ENCODE measurements at places on chromosomes 5 and 9.

GRCh38 chr5:133297293-133297692 lies 245.5 kb downstream of the HSPA4 start:
- no peak for DNase-seq

DNA sequence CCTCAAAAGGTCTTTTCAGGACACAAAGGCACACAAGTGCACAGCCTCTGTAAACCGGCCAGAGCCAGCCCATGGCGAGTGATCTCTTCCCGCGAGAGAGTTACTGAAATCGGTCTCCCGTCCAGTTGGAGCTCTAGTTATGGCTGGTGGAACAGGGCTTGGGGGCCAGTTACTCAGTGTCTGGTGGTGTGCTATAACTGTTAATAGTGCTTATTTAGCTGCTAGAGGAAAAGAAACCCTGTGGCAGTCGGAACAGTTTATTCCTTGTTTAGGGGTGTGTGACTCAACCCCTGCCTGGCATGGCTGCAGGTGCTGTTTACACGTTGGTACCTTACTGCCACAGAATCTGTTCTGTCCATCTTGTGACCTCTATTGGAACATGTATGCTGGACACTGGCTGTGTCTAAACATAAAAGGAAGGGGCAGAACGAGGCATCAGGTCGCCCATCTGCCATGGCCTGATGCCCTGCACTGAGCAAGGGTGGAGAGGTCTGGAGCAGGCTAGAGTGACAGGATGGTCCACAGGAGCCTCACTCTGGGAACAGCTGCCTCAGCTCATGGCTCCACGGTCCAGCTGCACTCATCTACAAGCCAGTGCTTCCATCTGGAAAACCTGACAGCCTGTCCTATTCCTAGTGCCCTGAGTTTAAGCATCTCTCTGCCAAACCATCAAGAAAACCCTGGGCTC lies 49.6 kb upstream of the SIMC1 start:
- no peak for DNase-seq

DNA sequence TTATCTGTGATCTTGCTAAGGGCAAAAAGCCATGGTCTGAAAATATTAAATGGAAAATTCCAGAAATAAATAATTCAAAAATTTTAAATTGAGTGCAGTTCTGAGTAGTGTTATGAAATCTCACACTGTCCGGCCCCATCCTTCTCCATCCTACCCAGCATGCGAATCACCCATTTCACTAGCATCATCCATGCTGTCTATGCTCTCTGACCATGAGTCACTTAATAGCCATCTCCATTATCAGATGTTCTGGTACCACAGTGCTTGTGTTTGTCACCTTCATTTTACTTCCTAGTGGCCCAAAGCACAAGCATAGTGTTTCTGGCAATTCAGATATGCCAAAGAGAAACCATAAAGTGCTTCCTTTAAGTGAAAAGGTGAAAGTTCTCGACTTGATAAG lies 63.3 kb upstream of the SMC5 start:
- DNase-seq, result no peak

DNA sequence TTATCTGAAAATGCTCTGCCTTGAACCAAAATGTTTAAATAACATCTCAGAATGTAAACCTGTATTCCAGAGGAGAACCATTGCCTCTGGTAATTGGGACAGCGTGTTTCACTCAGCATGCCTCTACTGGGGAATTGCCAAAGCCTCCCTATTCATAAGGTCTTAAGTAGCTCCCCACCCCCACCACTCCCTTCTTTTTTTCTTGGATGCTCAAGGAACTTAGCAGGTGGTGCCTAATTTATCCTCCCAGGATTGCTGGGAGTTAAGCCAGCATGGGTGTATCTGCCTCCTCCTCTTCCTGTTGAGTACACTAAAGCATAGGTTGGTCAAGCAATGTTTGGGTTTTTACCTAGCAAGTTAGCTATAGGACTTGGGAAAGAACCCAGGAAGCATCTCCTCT lies 220.2 kb downstream of the DMAC1 start:
- DNase-seq, result no peak

All from cardiac muscle cell (in vitro differentiated cells and primary cell).